ENCODE measurements at places on chromosomes 7 and 10.

DNA sequence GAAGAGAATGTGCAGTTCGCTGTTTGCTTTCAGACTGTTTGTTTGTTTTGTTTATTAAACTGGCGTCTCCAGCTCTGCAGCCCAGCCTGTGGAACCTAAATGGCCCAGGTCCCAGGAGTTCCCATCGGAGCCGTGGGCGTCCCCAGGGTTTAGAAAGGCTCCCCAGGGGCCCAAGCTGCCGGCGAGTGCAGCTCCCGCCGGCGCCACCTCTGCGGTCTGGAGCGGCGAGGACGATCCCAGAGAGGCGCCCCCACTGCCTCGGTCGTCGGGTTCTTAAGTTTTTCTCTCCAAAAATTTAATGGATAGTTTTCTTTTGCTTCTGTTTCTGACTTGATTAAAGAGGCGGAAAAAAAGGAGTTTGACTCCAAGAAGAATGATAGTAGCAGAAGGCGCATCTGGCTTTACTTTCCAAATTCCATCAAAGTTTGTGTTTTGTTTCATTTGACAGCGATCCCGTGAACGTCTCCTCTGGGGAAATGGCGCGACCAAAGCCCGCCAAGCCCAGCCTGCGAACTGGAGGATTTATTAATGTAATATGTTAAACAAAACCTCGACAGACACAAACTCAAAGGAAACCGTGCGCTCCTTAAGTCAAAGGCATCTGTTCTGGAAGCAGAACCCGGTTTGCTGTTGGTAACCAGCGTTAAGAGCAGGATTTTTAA, 718 bp upstream of the FZD1 start:
- H3K27me3 ChIP-seq, result no peaks in the 10 kb centered on the region
- peak overlapping the region; percentile 81 for H3K4me3 ChIP-seq
- H3K4me1 ChIP-seq, result peaks cover 6% of the 10 kb centered on the region
- H3K27ac ChIP-seq, result peak overlapping the region; percentile 79
- H3K36me3 ChIP-seq, result no peaks in the 10 kb centered on the region

GRCh38 chr10:111523016-111523415, 446.2 kb downstream of the ADRA2A start:
- no peak for DNase-seq
- H3K4me1 ChIP-seq, result no peaks in the 10 kb centered on the region
- H3K27ac ChIP-seq, result no peak overlapping the region
- no peaks in the 10 kb centered on the region for H3K27me3 ChIP-seq

DNA sequence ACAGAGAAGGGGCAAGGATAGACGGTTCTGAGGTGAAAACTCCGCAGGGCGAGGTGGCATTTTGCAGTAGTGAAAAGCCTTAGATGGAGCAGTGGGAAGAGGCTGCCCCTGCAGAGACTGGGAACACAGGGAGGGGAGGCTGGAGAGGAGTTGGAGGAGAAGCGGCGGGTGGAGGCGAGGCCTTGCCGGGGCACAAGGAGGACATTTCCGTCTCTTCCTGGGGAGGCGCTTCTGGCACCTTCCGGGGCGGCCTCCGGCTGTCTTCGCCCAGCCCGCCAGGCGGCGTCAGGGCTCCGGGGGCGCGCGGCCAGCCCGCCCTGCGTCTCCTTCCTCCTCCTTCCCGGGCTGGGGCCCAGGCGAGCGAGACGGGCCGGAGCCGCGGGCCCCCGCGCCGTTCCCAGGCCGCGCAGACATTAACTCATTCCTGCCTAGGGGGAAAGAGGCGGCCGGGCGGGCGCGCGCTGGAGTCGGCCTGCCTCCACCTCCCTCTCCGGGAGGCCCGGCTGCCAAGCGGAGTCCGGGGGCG, 42.7 kb downstream of the LDB3 start:
- peak; percentile 100 for DNase-seq
- no peaks in the 10 kb centered on the region for H3K36me3 ChIP-seq
- H3K4me3 ChIP-seq, result peak overlapping the region; percentile 79
- no peaks in the 10 kb centered on the region for H3K27me3 ChIP-seq
- H3K27ac ChIP-seq, result peak overlapping the region; percentile 71

DNA sequence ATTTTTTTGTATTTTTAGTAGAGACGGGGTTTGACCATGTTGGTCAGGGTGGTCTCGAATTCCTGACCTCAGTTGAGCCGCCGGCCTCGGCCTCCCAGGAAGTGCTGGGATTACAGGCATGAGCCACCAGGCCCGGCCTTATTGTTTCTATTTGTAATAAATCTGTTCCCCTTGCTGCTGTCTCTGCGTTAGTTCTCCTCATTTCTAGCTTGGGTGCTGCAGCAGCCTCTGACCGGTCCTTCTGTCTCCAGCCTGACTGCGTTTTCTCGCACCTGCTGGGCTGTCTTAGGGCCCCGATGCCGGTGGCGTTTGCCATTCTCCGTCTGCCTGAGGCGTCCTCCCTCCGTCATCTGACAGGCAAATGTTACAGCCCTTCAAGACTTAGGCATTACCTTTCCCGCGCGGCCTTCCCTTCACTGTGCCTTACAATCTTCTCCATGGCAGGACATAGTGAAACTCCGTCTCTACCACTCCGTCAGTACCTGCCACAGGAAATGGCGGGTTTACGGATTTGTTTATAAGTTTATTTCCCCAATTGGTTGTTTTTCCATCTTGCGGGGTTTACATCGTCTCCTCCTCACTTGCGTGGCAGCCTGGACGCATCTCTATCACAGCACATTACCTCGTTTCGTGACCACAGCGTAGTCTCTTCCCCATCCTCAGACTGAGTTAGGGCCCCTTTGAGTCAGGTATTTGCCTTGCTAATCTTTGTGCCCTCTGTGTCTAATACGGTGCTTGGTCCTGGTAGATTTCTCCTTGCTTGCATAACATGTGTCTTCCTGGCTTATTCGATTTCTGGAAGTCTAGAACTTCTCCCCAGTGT, 2.3 kb upstream of the GIMAP8 start:
- no peaks in the 10 kb centered on the region for H3K4me1 ChIP-seq
- no peak overlapping the region for H3K27ac ChIP-seq
- no peak for DNase-seq

- no peak for DNase-seq
- H3K4me3 ChIP-seq, result no peak overlapping the region
- peaks cover 6% of the 10 kb centered on the region for H3K36me3 ChIP-seq
- no peak overlapping the region for H3K27ac ChIP-seq
Observed at GRCh38 chr7:23164846-23165245, 17.0 kb upstream of the NUP42 start.

- H3K27me3 ChIP-seq, result no peaks in the 10 kb centered on the region
- no peaks in the 10 kb centered on the region for H3K36me3 ChIP-seq
- H3K27ac ChIP-seq, result peak overlapping the region; percentile 48
- H3K4me3 ChIP-seq, result no peak overlapping the region
- H3K4me1 ChIP-seq, result peaks cover 11% of the 10 kb centered on the region
Observed at GRCh38 chr10:118101501-118101900, 54.8 kb upstream of the RAB11FIP2 start.

DNA sequence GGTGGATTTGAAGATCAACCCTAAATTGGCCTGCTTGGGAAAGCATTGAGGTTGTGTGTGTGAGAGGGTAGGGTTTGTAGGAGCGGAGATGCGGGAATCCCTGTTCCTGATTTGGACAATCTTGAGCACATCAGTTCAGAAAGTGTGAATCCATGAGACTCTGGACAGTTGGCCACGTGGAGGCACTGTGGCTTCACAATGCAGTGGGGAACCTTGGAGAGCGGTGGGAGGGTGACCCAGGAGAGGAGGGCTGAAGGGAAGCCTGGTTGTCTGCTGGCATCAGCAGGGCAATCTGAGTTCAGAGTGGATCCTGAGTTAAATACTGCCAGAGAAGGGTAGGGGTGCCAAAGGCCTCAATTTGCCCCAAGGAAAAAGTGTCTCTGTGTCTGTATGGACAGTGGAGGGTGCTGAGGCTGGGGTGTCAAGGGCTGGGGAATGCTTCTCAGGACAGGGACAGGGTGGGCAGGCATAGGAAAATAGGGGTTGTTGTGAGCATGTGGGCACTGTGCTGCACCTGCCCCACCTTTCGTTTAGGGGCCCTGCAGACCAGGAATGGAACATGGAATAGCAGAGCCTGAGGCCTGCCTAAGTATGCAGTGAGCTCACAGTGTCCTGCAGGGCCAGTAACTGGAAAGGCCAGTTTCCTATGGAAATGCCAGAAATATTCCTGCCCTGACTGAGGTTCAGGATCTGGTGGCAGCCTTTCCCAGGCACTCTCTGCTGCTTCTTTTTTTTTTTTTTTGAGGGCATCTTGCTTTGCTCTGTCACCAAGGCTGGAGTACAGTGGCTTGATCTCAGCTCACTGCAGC, 162.9 kb upstream of the PRSS58 start:
- DNase-seq, result peak; percentile 88
- no peak overlapping the region for H3K27ac ChIP-seq
- no peak overlapping the region for H3K4me3 ChIP-seq
- no peaks in the 10 kb centered on the region for H3K27me3 ChIP-seq

DNA sequence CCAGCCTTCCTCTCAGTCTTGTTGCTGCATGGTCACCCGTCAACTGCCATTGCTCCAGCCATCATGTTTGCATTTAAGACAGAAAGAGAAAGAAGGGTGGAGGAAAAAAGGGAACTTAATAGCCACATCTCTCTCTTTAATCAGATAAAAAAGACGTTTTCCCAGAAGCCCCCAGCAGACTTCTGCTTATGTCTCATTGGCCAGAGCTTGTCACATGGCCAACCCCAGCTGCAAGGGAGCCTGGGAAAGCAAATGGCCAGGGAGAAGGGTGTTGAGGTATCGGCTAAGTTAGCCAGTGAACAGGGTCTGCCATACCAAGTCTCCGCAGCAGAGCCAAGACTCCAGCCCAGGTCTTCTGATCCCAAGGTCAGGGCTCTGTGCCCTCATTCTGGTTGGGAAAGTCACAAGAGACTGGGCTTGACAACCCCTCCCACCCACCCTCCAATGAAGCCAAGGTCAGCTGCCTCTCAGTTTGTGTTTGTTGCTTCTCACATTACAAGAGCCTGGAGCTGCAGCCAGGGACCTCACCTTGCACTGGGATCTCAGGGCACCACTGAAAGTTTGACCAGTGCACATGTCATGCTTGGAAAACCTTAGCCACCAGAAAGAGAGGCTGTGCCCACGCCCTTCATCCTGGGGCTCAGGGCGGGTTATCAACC, 80.3 kb upstream of the LYZL2 start:
- no peak for DNase-seq
- no peaks in the 10 kb centered on the region for H3K36me3 ChIP-seq

DNA sequence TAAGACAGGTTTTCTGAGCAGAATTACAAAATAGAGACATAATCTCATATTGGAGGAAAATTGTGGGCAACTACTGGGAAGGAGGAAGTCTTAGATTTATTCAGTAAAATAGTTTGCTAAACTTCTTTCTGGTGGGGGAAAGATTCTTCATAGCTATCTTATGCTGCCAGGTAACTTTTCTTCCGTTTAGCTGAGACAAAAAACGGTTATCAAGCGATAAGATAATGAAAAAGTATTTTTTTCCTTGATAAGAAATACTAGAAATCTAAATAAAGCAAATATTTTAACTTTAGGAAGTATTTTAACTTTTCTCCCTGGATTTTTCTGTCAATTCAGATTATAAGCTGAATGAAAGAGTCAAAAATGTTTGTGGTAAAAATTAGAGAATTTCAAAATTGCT, 52.3 kb downstream of the JMJD1C start:
- H3K27ac ChIP-seq, result no peak overlapping the region
- H3K4me1 ChIP-seq, result peaks cover 17% of the 10 kb centered on the region
- H3K36me3 ChIP-seq, result no peaks in the 10 kb centered on the region
- no peak for DNase-seq

DNA sequence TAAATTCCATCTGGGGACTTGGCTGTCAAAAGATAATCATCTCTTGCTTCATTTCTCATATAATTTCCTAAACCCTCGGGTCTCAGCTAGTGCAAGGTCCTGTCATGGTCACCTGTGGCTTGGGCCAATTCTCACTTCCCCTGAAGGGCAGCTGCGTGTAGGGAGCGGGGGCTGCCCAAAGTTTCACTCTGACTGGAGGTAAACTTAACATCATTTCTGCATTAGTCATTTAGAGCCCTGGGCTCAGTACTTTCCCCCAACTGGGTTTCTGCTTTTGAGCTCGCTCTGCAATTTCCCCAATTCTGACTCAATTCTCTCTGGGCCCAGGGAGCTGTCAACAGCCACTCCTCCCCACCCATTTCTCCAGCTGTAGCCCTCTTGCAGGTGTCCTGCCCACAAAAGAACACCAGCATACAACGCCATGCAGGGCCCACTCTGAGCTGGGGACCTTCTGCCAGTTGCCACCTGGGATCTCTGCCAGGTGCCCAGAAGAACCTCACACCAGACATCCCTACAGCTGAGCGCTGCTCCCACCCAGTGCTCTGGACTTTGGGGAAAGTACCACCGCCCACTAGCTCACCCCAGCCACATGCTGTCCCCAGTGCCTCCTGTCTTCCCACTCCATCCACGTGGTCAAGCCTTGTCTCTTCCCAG, 37.9 kb downstream of the VOPP1 start:
- H3K4me3 ChIP-seq, result no peak overlapping the region
- H3K36me3 ChIP-seq, result no peaks in the 10 kb centered on the region
- H3K4me1 ChIP-seq, result peaks cover 38% of the 10 kb centered on the region

GRCh38 chr7:123715198-123715597, 33.6 kb downstream of the WASL start:
- no peaks in the 10 kb centered on the region for H3K36me3 ChIP-seq
- H3K27ac ChIP-seq, result no peak overlapping the region
- no peak for DNase-seq
- H3K27me3 ChIP-seq, result no peaks in the 10 kb centered on the region
- H3K4me3 ChIP-seq, result no peak overlapping the region

- H3K27me3 ChIP-seq, result no peaks in the 10 kb centered on the region
- no peak overlapping the region for H3K27ac ChIP-seq
- no peak overlapping the region for H3K4me3 ChIP-seq
- H3K36me3 ChIP-seq, result no peaks in the 10 kb centered on the region
- DNase-seq, result no peak
Observed at GRCh38 chr7:123622660-123623386, 21.2 kb downstream of the ASB15 start.

DNA sequence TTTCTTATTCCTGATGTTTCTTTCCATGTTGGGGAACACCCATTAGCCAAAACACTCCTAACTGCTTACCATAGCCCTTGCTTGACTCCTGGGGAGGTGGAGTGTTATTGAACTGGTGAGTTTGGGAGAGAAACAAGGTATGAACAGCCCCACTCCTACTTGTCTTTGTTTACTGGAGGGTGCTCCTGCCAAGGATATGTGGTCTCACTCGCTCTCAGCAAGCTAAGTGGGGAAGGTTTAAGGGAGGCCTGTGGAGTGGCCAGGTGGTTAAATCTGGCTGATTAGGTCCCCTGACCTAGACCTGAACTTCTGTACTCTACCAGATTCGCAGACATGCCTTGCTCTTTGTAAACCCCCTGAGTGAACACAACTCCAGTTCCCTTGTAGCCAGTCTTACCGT, 300.1 kb downstream of the PTEN start:
- H3K4me1 ChIP-seq, result peaks cover 19% of the 10 kb centered on the region
- H3K36me3 ChIP-seq, result no peaks in the 10 kb centered on the region
- no peak for DNase-seq
- no peak overlapping the region for H3K27ac ChIP-seq
